Kidney (tissue), 22 donors: ENCODE measurements at places on chromosomes 1 and 21.

GRCh38 chr1:246176126-246177024 is 330.7 kb downstream of the SMYD3 start:
- DNase-seq = no peak

- no peak for DNase-seq
Measured at GRCh38 chr21:41943851-41944250, 10.0 kb downstream of the C2CD2 start.

GRCh38 chr1:196951711-196952394 is 8.3 kb downstream of the CFHR2 start:
- DNase-seq = no peak

DNA sequence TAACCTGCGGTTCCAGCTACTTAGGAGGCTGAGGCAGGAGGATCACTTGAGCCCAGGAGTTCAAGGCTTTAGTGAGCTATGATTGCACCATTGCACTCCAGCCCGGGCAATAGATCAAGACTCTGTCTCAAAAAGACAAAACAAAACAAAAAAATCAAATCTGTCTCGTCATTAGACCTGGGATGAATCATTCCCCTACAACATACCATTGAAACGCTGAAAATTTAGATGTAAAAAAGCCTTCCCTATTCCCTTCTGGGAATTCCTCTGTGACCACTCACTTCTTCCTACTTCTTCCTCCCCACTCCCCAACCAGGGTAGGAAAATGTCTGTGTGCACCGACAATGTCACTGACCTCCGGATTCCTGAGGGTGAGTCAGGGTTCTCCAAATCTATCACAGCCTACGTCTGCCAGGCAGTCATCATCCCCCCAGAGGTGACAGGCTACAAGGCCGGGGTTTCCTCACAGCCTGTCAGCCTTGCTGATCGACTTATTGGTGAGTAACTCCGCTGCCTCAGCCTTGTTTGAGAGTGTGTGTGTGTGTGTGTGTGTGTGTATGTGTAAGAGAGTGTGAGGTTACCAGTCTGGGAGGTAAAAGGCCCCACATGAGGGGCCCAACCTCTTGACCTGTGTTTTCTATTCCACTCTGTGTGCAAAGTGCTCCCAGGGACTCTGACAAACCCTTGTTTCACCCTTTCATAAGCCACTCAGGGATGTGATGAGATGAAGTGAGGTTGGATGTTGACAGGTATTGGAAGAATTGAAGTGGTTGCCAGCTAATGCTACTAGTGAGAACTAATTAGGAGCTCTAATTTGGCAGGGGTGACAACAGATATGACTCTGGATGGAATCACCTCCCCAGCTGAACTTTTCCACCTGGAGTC is 16.3 kb upstream of the SARS1 start:
- peak; percentile 80 for DNase-seq

GRCh38 chr21:19995253-19995652 is 1003.0 kb upstream of the NCAM2 start:
- DNase-seq = no peak

DNA sequence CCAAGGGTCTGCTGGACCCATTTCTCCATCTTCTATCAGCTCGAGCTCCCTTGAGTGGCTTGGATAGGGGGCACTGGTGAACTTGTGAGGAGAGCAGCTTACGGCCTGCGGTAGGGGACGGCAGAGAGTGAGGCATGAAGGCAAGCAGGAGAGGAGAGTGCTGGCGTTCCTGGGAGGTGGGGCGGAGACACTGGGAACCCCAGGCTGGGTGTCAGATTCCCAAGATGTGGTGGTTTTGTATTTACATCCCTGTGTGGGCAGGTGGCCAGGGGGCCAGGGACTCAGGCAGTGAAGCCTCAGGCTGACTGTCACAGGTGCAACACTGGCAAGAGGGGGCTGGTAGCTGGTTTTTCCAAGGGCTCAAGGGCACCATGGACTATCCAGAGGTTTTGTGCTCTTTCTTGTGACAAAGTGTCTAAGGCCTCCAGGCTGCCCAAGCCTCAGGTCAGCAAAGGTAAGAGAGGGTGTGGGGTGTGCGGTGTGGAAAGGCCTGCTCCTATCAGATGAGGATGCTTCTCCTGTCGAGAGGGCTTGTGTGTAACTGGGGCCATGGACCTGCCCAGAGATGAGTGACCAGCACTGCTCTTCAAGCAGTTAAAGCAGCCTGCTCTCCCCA is 45.1 kb upstream of the ROR1 start:
- DNase-seq = no peak

GRCh38 chr1:41530411-41530810 is 45.9 kb upstream of the EDN2 start:
- no peak for DNase-seq

DNA sequence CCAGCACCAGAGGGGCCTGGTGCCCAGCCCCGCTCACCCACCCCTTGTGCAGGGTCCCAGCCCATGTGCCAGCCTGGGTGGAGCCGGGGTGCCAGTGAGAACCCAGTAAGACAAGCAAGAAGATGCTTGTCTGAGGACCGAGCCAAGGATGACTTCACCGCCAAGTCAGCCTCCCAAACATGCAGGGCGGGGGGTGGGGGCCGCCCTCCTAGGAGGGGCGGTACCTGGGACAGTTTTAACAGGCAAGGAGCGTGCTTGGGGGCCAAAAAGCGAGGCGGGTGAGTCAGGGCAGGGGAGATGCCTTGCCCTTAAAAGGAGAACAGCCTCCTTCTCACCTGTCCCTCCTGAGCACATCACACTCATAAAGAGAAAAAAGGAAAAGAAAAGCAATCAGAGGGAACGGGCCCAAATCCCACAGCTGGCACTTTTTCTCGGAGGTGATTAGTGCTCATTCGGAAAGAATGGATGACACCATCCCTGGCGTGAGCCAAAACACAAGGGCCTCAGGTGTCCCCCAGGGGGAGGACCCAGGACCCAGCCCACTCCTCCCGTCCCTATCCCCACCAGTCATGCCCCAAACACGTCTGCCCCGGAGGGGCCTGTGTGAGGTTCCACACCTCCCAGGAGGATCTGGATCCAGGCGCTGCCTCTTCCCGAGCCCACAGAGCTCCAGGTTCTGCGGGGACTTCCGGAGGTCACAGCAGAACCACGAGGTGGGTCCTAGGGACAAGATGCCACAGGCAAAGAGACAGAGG is 77.6 kb upstream of the IFFO2 start:
- DNase-seq = no peak

DNA sequence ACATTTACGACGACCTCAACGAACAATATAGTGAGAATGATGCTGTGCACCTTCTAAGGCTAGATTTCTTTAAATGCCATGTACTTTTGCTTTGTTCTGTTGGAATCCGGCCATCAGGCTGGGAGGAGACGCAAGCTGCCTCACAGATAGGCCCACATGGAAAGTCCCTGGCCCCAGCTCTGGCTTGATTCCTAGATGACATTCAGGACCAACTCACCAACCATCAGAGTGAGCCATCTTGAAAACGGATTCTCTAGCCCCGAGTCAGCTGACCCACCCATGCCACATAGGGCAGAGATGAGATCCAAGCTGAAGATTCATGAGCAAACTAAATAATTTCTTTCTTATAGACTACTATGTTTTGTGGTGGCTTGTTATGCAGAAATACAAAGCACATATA is 164.4 kb downstream of the ZNF281 start:
- no peak for DNase-seq

- DNase-seq = peak; percentile 43
Measured at GRCh38 chr1:11736746-11737639, 1.1 kb downstream of the AGTRAP start.

- DNase-seq = no peak
Measured at GRCh38 chr1:106659490-106660244, 396.8 kb upstream of the PRMT6 start.

GRCh38 chr1:76865696-76866286 is 1.5 kb upstream of the ST6GALNAC5 start:
- DNase-seq = no peak

DNA sequence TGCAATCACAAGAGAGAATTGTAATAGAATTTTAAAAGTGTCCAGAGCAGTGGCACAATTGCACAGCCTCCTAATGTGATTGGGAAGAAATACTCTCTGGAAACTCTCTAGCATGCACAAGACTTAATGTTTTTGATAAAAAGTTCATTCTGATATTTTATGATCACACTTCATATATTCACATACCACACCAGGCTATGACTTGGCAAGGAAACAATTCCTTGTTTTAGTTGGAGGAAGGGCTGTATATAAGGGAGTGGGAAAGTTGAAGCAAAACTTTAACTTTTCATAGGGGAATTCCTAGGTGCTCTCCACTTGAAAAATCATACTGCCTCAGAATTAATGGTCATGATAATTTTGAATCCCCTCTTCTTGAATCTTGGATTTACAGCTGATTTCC is 61.5 kb upstream of the ASB17 start:
- no peak for DNase-seq

DNA sequence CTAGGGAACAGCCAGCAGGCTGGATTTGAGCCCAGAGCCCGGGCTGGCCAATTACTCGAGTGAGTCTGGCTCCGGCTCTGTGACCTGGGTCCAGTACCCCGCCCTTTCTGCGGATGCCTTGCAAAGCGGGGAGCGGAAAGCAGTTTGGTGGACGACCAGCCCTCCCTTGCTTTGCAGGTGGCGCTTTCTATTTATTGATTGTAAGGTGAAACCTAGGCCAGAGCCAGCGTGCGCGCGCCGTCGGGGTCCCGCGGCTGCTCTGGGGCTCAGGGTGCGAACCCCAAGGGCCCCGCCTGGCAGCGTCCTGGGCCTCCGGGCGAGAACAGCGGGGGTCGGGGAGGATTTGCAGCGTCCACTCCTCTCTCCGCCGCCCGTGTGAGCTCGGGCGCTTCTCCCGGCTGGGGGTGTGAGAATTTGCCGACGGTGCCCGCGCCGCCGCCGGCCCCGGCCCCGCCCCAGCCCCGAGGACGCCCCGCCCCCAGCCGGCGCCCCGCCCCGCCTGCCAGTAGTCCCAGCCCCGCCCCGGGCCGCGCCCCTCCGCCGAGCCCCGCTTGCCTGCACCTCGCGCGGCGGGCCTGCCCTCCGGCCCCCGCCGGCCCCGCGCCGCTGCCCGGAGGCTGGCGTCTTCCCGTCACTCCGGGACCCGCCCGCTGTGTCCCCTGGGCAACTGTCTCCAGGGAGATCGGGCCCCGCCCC is 37.6 kb downstream of the PIK3CD start:
- DNase-seq = peak; percentile 89

DNA sequence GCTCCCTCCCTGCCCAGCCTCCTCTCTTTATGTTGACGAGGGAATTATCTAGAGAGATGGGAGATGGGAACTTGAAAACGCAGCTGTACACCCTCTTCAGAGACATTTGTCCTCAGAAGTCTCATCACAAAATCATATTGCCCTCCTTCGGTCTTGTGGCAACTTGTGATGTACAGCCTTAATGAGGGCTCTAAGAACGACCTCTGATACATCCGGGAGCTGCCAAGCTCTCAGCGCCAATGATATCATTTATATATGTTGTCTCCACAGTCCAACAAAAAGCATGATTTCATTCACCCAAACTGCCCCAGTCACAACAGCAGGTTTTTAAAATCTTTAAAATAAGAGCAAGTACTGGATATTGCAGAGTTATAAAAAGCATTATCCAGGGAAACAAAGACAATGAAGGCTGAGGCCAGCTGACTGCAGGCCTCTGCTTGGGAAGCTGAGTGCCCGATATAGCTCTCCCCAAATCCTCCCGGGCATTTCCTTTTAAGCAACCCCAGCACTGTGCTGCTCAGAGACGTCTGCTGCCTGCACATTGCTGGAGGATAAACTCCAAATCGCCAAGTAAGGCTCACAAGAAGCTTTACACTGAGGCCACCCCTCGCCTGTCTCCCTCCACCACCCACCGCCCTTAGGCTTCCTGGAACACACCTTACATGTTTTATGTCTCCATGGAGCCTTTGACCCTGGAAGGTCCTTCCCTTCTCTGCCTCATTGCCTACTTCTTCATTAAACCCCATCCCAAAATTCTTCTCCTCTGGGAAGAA is 236.1 kb downstream of the C1orf94 start:
- no peak for DNase-seq

GRCh38 chr1:183279835-183280234 is 93.8 kb downstream of the LAMC2 start:
- DNase-seq = no peak

DNA sequence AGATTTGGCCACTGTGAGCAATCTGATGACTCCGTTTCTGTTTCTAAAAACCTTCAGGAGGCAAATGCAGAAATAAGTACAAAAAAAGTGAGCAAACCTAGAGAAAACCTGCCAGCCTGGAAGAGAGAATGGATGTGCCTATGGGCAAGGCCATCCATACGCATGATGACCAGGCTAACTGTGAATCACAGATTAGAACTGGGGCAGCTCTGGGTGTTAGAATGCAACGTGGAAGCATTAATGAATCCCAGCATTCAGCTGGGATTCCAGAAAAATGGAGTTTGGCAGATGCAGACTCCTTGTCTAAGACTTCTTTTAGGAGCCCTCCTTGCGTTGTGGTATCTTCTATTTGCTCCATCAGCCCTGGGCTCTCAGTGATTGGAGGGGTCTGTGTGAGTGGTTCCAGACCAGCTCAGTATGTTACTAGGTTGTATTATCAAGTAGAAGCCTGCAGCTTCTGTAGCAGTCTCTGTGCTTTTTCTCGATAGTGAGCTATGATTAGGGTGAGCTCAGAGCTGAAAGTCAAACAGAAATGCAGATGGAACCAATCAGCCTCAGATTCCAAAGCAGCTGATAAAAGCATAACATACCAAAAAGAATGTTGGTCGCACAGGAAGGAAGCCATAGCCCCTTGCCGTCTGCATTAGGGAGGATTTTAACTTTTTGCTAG is 154.0 kb downstream of the PSMG1 start:
- DNase-seq = no peak

DNA sequence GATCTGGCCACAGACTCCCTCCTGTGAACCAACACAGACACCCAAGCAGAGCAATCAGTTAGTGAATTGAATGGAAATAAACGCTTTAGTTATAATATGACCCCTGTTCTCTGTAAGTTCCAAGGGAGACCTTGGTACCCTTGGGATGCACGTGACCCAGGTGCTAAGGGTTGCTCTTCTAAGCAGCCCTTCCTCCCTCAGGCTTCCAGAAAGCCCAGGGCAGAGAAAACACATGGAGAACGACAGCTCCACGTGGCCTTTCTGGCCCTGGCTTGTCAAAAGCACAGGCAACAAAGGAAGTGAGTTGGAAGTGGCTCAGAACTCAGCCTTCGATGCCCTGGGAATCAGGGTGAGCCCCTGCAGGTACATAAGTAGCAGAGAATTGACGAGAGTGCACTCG is 57.4 kb downstream of the LACTBL1 start:
- no peak for DNase-seq

DNA sequence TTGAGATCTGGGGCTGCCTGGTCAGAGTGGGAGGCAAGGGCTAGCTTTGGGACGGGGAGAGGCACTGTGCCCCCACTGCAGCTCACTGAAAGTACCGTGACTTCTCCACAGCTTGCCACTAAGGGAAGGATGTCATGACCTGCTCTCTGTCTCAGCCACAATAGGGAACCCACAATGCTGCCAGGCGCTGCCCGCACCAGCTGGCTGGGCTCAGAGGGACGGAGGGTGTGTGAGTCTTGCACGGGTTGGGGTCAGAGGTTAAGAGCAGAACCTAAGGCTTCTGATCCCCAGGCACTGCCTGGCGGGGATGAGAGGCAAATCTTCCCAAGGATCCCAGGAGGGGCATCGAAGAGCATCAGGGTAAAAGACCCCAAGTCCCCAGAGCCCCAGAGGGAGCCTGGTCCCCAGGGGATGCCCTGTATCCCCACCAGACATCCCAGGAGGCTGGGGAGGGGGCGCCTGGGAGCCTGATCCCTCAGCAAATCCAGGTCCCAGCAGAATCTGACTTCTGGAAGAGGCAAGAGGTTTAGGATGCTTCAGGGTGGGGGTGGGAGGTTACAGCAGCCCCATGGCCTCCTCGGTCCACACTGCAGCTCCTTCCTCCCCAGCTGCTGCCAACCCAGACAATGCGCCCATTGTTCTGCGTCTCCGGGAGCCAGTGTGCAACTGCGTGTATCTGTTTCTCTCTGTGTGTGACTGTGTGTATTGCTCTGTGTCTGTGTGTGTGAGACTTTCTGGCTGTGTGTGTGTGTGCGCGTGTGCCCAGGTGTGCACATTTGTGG is 2.0 kb upstream of the MARCKSL1 start:
- DNase-seq = no peak
